H1 (cell line): ENCODE measurements at places on chromosomes 4 and X. TPM values are rescaled to one million over a fixed set of nuclear protein-coding genes. Genes with fewer than 3 reads are reported as not detected.

Gene PABPC1L2A
- 0.32 and 0.73 TPM in 2 replicates for total RNA-seq

- no peaks in the 10 kb centered on the region for H3K36me3 ChIP-seq
- no peaks in the 10 kb centered on the region for H3K4me1 ChIP-seq
- no peaks in the 10 kb centered on the region for H3K27me3 ChIP-seq
- no peak overlapping the region for H3K4me3 ChIP-seq
Observed at GRCh38 chr4:88674565-88674964, 23.1 kb downstream of the NAP1L5 start.

- no peak overlapping the region for H3K27ac ChIP-seq
- no peaks in the 10 kb centered on the region for H3K27me3 ChIP-seq
- no peak for DNase-seq
- no peak overlapping the region for H3K4me3 ChIP-seq
- peaks cover 4% of the 10 kb centered on the region; the same call in 1 of the 2 replicates for H3K4me1 ChIP-seq
Observed at GRCh38 chr4:185700630-185701029, 111.4 kb downstream of the SORBS2 start.

Gene PDE6B
- total RNA-seq, result 4.1 and 4.5 TPM in 2 replicates

DNA sequence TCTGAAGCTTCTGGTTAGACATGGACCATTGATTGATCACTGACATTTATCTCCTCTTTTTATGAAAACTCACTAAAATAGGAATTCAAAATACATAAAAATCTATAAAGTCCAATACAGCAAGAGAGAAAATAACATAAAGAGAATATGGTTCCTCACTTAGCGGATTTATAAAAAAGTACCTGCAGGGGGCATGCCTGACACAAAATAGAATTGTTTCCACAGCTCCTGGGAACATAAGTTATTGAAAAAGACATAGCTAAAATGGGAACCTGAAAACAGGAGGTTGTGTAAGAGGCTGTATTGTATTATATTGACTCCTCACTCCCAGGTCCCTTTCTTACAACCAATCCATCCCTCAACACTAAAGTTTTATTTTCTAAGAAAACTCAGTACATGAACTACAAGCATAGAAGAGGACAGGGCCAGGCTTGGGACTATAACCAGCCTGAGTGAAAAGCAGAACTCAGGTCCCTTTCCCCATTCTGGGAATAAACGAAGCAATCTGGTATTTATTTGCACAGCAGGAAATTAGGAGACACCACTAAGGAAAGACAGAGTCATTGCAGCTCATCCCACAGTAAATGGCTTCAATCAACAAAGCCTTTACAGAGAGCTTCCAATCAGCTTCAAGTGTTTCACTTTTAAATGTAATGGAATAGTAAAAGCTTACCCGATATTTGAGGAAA lies 121.1 kb upstream of the NDST4 start:
- no peaks in the 10 kb centered on the region; the same call in 1 of the 2 replicates for H3K4me1 ChIP-seq
- no peak overlapping the region for H3K27ac ChIP-seq
- H3K4me3 ChIP-seq, result no peak overlapping the region
- H3K36me3 ChIP-seq, result no peaks in the 10 kb centered on the region

Gene CABS1
- total RNA-seq, result not detected in 2 replicates

- no peaks in the 10 kb centered on the region for H3K36me3 ChIP-seq
- H3K27me3 ChIP-seq, result peaks cover 1% of the 10 kb centered on the region
- H3K4me1 ChIP-seq, result no peaks in the 10 kb centered on the region
- H3K4me3 ChIP-seq, result no peak overlapping the region
Observed at GRCh38 chr4:145406970-145407369, 74.7 kb upstream of the SMAD1 start.
